Ecto neural progenitor cell (in vitro differentiated cells): ENCODE measurements at places on chromosomes 6 and 20.
A peak's percentile ranks its signal among the peaks of the same experiment; 100 is the strongest.

DNA sequence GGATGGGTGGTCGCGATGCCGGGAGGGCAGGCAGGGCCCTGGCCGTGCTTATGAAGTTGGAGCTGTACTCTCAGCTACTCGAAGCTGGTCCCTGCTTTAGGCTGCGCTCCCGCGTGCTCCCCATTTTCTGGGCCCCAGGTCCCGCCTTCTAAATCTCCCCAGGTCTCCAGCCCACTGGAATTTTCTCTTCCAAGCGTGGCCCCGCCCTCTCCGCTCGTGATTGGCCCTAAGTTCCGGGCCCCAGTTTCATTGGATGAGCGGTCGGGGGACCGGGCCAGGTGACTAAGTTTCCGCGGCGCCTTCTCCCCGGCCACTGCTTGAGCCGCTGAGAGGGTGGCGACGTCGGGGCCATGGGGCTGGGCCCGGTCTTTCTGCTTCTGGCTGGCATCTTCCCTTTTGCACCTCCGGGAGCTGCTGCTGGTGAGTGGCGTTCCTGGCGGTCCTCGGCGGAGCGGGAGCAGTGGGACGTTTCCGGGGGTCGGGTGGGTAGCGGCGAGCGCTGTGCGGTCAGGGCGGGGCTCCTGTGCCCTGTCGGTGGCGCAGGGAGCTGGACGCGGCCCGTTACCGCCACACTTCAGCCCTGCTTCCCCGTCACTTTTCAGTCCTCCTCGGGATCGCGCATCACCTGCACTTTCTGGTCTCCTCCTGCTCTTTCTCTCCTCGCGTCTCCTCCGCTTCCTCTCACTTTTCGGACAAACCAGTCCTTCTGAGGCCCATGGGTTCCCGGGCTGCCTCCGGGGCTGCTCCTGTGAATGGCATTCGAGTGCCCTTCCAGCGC lies at the start of gene MICA:
MICA (plus strand) TSS at position 313 of the 778 bp plus-strand sequence; CDS start at position 351, 38 bp downstream.
- DNase-seq = peak; percentile 93

- no peak for DNase-seq
Measured at GRCh38 chr6:111201244-111201554, 113.9 kb downstream of the SLC16A10 start.

DNA sequence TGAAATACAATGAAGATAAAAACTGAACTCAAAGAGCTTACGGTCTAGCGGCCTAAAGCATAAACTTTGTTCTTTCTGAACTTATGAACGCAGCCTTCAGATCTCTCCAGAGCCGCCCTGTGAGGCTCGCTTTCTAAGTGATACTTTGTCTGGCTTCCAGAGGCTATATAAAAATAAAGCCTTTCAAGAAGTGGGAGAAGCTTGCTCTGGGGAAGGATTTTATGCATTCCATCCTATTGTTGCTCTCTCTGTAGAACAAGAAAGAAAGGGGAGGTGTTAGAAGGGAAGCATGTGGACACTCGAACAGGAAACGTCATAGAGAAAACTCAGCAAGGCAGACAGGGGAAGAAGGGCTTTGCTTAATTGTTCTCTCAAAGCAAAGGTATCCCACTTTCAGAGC lies 77.0 kb downstream of the TBX18 start:
- no peak for DNase-seq

DNA sequence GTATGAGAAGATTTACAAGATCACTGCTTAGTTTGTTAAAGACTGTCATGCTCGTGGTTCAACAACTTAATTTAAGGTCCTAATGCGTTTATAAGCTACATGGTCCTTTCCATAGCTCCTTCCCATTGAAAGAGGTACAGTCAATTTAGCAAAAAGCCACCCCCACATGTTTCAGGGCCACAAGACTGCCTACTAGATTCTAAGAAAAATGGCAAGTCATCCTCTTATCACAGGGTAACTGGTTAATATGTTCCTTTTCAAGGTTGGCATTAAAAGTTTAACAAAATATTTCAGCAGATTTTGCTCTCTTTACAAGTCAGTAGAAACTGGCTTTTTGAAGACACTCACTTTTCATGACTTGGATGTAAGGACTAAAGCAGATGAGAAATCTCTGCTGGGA lies 15.7 kb downstream of the GSTA3 start:
- no peak for DNase-seq

DNA sequence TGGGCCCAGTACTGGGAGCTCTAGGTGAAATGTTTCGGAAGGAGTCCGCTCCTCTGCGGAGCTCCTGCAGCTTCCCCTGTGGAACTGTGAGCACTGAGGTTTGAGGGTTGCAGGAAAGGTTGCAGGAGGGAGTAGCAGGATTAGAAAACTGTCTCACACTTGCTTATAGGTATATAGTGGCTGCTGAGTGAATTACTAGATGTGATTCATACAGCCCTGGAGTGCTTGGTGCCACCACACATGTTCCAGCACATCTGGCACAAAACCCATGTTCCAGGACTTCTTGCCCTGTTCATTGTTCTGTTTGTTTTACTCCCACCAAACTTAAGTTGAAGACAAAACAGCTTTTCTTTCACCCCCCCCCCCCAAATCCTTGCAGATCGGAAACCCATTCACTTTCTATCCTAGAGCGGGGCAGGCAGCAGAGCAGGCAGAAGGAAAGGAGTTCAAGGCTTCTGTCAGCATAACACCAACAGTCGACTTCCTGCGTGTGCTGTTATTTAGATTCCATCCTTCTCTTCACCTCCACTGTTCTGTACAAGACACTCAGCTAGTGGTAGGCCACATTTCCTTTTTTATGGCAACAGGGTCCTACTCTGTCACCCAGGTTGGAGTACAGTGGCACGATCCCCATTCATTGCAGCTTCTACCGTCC lies 669 bp upstream of the PEX6 start:
- DNase-seq = no peak

GRCh38 chr6:64502801-64503200 lies 867.2 kb downstream of the PHF3 start:
- no peak for DNase-seq

- DNase-seq = peak; percentile 55
Measured at GRCh38 chr20:44832724-44833123, 22.4 kb upstream of the RIMS4 start.

- no peak for DNase-seq
Measured at GRCh38 chr6:42274898-42275297, 57.2 kb upstream of the MRPS10 start.

DNA sequence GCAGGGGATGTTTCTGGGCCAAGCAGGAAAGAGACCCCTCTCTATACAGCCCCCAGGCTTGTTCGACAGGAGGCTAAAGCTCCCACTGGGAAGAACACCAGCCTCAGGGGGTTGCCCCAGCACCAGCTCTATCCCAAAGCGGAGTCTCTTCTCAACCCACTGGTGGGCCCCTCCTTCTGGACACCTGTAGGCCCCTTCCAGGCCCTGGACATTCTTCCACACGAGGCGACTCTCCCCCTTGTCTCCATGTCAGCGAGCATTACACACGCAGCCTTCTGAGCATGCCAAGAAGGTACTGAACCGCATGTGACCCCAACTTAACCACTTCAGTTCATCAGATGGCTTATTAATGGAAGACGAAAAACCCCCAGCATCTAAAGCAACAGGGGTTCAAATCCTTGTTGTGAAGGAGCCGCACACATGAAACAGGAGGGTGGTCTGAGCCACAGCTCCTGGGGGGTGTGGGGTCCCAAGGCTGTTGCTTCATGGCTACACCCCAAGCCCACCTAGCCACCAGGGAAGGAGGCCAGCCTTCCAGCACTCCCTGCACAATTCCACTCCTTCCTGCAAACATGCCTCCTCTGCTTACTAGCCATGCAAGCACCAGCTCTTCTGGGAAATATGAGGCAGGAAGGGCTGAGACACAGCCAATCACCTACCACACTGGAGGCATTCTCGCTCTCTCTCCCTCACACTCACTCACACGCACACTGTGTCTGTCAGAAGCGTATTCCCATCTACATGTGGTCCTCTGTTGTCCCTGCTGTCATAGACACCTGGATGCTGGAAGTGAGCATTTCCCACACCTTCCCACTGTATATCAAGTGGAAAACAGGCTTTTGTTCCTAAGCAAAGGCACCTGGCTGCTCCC lies 104.5 kb downstream of the NOL4L start:
- DNase-seq = peak; percentile 46

- no peak for DNase-seq
Measured at GRCh38 chr6:12311106-12311505, 20.9 kb downstream of the EDN1 start.

DNA sequence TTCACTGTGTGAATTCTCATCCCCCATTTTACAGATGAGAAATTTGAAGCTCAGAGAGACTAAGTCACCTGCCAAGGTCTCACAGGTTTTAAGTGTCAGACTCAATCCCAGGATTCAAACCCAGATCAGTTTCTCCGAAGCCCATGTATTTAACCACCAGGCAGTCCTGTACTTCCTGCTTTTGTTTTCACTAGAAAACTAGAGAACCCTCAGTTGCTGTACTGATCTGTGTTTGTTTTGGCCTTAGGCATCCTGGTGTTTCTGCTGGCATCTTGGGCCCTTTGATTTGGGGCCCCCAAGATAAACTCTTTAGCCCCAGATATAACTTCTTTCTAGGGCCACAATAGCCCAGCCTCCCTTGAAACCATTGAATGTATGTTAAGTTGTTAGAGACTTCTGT lies 36.5 kb downstream of the PPP1R16B start:
- DNase-seq = no peak

DNA sequence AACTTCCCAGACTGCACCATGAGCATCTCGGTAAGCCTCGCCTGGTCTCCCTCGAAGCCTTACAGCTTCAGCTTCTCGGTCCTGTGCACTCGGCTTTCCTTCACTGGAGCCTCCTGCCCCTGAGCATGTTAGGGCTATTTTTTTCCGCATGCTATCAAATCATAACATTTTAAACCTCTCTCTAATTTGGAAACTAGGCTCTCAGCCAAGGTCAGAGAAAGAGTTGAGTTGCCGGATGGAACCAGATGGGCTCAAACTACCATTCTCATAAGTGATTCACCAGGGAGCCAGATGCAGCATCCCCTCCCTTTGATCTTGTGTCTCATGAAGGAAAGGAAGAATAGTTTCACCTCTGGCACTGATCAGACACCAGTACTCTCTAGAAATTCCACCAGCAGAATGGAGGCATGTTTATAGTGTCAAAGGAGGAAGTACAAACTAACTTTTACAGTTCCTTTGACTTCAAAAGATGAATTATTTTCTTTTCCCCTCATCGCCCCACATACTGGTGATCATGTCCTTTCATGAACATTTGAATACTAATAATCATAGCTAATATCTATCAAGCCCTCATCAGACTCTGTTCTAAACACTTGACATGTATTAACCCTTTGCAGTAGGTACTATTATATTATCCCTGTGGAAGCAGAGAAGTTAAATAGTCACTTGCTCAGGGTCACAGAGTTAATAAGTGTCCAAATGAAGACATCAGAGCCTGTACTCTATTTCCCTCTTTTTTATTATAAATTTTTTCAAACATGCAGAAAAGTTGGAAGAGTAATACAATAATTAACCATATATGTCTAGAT lies 46.7 kb downstream of the MAP1LC3A start:
- no peak for DNase-seq

GRCh38 chr6:44850312-44850711 lies 462.8 kb downstream of the CDC5L start:
- no peak for DNase-seq

DNA sequence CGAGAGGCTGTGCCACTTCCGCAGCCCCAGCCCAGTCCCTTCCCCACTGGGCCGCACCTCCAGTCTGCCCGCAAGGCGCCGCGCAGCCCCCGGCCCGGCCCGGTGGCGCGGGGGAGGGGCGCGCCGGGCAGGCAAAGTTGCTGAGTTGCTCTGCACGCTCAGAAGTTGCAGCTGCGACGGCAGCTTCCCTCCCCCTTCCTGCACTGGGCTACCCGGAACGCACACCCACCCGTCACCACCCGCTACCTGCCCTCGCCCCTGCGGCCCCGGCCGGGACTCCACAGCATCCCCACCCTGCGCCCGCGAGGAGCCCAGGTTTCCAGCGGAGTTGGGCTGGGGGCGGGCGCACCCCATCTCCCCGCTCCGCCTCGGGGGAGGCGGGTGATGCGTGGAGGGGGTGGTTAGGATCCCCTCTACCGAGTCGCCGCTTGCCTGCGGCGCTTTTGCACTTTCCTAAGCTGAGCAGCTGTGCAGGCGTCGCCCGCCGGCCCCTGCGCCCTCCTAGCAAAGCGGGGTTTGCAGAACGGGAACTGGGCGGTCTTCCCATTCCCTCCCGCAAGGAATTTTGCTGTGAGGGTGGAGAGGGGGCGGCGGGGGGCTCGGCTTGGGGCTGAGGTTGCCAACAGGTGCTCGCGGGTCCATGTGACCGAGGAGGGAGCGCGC lies 55.9 kb upstream of the RREB1 start:
- peak; percentile 78 for DNase-seq

DNA sequence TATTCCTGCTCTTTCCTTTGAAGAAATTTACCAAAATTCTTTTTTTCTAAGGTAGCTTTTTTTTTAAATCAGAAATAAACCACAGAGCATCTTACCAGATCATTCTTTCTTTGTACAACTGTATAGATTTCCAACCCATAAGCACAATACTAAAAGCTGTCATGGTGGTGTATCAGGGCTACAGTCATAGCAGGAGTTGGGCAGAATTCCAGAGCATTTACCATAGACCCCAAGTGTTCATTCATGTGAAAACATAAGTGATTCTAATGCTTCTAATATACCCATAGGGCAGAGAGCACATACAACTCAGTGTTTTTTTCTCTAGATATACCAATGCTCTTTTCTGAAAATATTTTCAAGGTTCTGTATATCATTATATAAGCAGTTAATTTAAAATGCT lies 392.5 kb downstream of the FRK start:
- no peak for DNase-seq

GRCh38 chr6:36432151-36432671 lies 10.4 kb downstream of the PXT1 start:
- no peak for DNase-seq

DNA sequence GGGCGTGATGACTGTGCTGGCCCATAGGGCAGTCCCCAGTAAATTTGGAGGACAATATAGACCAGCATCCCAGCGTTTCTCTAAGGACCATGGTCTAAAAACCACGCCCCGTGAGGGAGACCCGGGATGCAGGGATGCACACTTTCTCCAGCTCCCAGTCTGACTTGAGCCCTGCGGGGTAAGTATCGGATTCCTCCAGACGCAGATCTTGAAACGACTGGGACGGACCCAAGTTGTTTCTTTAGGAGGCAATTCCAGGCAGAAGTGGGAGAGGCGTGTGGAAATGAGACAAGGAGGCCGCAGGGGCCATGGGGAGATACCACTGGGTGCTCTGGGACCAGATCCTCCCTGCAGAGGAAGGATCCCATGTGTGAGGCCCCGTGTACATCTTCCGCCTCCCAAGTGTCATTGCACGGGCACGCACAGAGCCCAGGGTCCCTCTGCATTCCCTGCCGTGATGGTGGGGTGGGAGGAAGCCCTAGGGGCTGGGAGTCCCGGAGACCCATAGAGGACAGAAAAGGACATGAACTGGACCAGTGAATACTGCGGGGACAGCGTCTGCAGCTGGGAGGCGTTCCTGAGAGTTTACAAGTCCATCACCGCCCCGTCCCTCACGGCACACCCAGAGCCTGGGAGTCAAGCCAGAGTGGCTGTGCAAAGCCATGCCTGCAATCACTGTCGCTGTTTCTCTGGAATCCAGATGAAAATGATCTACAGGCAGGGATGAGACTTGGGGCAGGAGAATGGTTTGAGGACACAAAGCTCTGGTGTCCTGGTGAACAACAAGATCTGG lies 522.9 kb downstream of the CDH26 start:
- DNase-seq = peak; percentile 40
